ENCODE measurements at places on chromosomes 3 and 15.

GRCh38 chr3:127754411-127755304 is 67.7 kb downstream of the MGLL start:
- DNase-seq: no peak

DNA sequence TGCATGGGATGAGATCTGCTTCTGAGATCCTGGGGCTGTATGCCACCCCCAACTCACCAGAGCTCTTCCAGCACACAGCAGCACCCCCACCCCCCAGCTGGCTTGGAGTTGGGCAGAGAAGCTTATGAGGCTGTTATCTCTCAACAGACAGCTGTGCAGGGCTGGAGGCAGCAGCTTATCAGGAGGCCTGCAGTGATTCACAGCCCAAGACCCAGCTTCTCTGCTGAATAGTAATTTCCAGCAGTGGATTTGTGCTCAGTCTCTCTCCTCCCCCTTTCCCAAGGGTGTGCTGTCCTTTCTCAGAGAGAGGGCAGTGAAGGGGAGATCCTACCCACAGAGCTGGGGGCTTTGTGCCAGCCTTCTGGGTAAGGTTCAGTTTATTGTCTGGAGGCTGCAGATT is 2.1 kb downstream of the RPP25 start:
- DNase-seq: no peak

DNA sequence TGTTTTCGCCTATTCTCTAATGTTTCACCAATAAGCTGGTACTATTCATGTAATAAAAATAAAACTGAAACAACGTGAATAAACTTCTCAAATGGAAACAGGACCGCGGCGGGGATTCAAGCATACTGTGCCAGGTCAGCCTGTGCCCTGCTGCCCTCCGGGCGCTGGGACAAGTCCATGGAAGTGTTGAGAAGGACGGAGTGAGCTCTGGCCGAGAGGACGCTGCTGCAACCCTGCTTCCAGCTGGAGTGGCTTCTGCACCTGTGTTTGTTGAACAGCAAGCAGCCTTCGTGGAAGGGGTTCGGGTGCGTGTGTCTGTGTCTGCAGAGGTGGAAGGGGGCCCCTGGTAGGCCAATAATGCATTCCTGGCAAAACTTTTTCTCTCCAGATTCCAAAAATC is 50.0 kb upstream of the PCSK6 start:
- no peak for DNase-seq

DNA sequence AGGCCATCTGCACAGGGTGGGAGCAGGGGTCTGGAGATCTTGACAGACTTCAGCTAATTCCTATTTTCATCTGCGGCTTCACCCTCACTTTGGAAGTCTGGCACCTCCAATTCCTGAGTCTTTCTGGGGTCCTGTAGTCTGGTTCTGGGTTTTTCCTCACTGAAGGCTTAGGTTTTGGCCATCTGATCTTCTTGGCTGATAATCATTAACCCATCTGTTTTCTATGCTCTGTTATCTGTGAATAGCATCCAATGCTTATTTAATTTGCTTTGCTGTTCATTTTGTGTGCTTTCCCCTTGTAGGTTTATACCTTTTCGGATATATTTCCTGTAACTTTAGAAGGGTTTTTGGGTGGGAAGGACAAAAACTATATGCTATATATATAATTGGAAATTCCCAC is 17.6 kb downstream of the TATDN2 start:
- DNase-seq: no peak

GRCh38 chr15:68022061-68022460 is 32.1 kb upstream of the PIAS1 start:
- DNase-seq: no peak

- no peak for DNase-seq
Observed at GRCh38 chr15:36811903-36812302, 232.5 kb downstream of the CDIN1 start.

Measured in brain pericyte (primary cell).